ENCODE measurements at places on chromosomes 6 and 20. TPM values are rescaled to one million over a fixed set of nuclear protein-coding genes. Genes with fewer than 3 reads are reported as not detected.

ZC2HC1B gene
- not detected for total RNA-seq

NKAPL gene
- total RNA-seq, result 0.29 TPM

KIAA1586 gene
- 6.1 TPM for total RNA-seq

LATS1 gene
- total RNA-seq, result 14.9 TPM

FOXP4 gene
- total RNA-seq, result 5.8 TPM

GPX5 gene
- not detected for total RNA-seq

IPCEF1 gene
- total RNA-seq, result not detected

Data from myometrial cell (primary cell).